Erythroblast (primary cell): ENCODE measurements at places on chromosomes 3 and 15.

- DNase-seq = no peak
These were observed 67.1 kb upstream of the CHD2 start for GRCh38 chr15:92833106-92833433.

DNA sequence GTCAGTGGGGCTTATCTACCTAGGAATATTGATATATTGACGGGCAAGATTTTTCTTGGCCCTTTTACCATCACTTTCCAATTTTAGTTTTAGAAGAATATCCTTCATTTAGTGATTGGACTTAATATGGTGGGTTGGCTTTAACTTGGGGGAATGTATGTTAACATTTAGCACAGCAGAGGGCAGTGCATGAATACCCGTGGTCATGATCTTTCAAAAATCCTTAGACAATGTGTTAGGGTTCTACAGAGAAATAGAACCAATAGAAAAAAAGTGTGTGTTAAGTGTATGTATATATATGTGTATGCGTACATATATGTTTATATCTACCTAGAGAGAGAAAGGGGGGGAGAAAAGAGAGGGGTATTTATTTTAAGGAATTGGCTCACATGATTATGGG is 36.9 kb downstream of the GPR171 start:
- no peak for DNase-seq

DNA sequence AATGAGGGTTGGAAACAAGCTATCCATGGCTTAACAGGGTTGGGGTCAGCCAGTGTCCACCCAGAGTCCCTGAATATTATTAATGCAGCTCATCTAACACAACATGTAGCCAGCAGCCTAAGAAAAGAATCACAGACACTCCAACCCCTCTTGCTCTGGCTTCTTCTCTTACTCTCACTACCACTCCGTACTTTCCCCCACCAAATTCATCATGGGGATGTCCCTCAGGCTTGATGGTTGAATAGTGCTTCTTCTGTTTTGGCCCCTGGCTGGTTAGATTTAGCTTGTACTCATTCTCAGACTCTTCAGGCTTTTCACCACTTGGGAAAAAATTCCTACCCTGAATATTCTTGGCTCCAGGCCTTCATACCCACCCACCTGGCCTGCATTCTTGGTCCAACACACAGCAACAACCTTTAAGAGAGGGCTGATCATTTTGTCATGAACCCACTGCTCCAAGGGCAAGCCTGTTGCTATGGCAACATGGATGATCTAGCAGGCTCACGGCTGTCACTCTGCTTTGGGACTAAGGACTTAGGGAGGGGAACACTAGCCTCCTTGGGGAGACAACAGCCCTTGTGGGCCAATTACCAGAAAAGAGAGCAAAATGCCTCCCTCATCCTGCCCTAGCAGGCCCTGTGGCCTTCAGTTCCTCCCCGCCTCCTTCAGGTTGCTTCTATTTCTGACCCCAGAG is 9.4 kb upstream of the MED12L start:
- DNase-seq = no peak

DNA sequence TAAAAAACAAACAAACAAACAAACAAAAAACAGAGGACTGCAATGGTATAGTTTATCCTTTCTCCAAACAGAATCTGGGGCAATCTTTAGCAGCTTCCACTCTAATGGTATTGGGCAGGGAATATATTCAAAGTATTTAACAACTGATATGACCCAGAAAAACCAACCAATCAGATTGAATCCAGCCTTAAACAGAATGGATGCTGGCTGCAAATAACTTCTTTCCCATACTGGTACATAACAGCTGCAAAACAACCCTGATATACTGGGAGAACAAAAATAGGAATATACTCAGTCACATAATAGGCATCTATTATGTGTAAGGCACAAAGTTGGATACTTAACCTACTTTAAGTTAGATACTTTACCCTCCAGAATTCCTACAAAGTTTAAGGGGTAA is 49.1 kb downstream of the UBR1 start:
- no peak for DNase-seq

DNA sequence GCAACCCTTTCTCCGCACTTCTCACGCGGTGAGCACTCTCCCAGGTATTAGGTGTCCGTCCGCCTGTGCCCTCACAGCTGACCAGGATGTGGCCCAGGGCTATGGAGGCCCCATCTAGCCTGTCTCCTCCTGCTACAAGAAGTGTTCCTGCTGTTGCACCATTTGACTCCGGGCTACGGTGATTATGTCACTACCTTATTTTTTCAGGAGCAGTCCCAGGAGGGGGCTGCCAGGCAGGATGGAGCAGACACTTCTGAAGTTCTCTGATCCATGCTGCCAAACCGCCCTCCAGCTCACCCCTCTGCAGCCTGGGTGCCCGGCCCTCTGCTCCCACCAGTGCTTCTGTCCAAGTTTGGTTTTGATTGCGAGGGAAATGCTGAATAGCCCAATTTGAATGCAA is 36.9 kb downstream of the ZXDC start:
- DNase-seq = no peak

- DNase-seq = no peak
These were observed 792.6 kb downstream of the NAALADL2 start for GRCh38 chr3:175651716-175652115.

DNA sequence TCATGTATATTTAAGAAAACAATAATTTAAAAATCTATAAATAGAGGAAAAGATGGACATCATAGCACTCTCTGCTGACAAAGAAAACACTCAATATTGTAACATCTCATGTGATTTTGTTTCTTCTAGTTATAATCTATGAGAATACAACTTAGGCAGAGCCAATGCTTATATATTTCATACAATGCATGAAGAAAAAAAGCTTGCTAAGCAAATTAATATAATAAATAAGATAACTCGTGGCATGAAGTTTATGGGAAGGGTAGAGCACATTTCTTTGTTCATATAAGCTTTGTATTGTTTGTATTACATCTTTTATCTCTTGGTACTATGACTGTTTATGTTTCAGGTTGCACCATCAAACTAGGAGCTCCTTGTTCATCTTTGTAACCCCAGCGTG is 7.6 kb upstream of the ANXA2 start:
- no peak for DNase-seq

GRCh38 chr3:147407114-147407497 is 763 bp upstream of the ZIC4 start:
- no peak for DNase-seq

DNA sequence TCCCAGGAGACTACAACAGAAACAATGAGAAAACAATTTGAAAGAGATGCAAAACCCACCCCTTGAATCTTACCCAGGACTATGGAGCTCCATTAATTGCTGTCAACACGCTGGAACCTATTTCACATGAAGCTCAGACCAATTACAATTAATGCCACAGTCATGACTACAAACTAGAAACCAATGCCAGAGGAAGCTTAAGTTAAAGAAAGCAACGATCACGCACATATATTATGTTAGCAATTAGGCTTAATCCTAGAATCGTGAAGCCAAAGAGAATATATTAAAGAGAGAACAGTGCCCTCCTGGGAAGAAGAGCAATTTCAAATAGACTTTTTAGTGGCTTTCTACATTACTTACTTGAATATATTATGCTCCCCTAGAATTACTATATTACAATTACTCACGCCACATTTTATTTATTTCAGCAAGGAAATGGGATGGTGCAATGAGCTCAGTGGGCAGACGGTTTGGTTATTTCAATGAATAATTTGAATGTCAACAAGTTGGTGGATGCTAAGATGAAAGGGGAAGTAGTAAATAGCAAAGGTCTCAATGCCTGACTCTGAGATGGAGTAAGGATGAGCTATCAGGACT is 125.5 kb downstream of the GREM1 start:
- no peak for DNase-seq

- DNase-seq = no peak
These were observed 185.4 kb downstream of the SUCNR1 start for GRCh38 chr3:152058856-152059255.

DNA sequence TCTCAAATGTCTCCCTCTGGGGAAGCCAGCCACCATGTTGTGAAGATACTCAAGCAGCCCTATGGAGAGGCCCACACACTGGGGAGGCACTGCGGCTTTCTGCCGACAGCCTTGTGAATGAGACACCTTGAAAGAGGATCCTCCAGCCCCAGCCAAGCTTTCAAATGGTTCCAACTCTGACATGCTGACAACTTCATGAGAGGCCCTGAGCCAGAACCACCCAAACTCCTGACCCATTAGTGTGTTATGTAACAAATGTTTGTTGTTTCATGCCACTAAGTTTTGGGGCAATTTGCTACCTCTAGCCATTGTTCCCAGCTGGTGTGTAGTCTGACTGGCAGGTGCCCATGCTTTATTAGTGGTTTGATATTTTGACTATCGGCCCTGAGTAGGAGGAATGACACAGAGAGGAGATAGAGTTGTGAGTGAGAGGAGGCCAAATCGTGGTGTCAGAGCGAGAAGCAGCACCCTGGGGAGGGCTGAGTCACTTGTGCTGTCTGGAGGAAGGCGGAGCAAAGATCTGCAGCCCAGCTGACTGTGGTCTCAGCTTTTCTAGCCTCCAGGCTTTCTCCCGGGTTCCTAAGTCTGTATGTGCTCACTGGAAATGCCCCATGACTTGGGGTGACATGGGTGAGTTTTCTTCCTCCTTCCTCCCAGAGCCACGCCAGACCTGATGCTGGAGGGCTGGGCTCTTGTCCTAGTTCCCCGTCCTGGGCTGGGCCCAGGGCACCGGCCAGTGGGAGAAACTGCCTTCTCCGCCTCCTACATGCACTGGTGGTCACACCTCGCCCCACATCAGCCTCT is 56.7 kb upstream of the BLM start:
- DNase-seq = peak; percentile 86

GRCh38 chr3:177973241-177973840 is 562.9 kb upstream of the KCNMB2 start:
- no peak for DNase-seq

- DNase-seq = no peak
These were observed 2.1 kb downstream of the GRM2 start for GRCh38 chr3:51709004-51709420.

DNA sequence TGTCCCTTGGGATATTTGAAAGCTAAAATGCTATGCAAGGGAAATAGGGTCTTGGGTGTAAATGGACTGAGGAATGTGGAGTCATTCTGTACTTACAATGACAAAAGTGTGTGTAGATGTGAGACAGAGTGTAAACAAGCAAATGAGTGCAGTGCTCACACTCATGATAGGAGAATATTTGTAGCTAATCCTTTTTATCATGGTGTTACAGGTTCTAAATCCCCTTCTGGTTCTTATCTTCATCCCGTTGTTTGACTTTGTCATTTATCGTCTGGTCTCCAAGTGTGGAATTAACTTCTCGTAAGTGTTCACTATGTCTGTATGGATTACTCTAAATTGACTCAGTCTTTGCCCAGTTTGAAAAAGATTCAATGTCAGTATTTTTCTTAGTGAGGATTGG is 30.5 kb downstream of the SLC15A2 start:
- DNase-seq = no peak

- DNase-seq = no peak
These were observed 19.5 kb upstream of the CLDN18 start for GRCh38 chr3:137990427-137990826.

DNA sequence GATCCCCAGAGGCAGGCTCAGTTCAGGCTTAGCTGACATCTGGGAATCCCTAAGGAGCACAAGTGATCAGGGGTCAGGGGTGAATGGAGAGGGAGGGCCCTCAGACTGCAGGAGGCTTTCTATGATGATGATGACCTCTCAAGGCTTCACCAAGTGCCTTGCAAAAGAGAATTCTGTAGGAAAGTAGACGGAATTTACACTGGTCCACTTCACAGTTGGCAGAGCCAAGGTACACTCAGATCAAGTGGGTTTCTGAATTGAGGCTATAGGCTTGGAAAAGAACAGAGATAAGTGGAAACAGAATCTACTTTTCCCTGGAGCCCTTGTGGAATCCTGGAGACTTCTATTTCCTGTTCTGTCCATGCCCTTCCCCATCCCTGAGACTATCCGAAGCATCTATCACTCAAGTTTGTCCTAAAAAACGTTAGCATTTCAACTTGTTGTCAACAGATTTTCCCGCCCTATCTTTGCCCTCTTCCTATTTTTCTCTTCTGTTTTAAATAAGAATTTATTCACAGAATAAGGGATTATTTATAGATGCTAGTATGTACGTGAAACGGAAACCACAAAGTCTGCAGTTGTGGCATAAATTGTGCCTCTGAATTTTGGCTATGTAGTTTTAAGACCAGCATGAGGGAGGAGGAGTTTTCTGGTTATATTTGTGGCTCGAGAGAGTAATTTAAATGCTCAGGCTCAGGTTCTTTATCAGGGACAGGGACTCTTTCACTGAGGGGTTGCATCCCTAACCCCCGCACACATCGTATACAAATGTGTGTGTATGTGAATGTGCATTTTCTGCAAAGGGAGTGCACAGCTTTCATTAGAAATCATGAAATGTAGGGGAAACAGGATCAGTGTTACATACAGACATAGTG is 12.8 kb downstream of the GCSAM start:
- DNase-seq = no peak

- no peak for DNase-seq
These were observed 40.8 kb downstream of the PLD1 start for GRCh38 chr3:171769461-171769860.

GRCh38 chr3:59762941-59763340 is 713.1 kb upstream of the CFAP20DC start:
- DNase-seq = no peak

GRCh38 chr3:17336291-17336690 is 406.1 kb downstream of the TBC1D5 start:
- DNase-seq = no peak

DNA sequence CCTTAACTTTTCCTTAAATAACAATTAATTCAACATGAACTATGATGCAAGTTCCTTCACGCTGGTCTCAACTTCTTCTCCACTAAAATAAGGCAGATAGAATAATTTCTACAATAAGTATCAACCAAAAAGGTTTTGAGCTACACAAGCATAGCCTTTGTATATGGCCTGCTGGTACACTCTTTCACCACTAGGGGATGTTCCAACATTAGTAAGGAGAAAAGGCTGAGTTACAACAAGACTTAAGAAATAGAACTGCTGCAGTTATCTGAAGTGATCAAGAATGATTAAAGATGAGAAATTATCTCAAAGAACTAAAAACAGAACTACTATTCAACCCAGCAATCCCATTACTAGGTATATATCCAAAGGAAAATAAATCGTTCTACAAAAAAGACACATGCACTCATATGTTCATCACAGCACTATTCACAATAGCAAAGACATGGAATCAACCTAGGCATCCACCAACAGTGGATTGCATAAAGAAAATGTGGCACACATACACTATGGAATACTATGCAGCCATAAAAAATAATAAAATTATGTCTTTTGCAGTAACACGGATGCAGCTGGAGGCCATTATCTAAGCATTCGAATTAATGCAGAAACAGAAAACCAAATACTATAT is 14.4 kb downstream of the ATP13A3 start:
- DNase-seq = peak; percentile 76

GRCh38 chr3:61464518-61465140 is 96.7 kb upstream of the PTPRG start:
- no peak for DNase-seq

GRCh38 chr3:194184801-194185200 is 48.9 kb downstream of the HES1 start:
- no peak for DNase-seq

- DNase-seq = peak; percentile 71
These were observed 156.9 kb downstream of the ZNF621 start for GRCh38 chr3:40681658-40682055.

GRCh38 chr3:155528579-155528978 is 216.3 kb downstream of the PLCH1 start:
- DNase-seq = no peak
